ENCODE measurements at places on chromosomes 6 and 20.

DNA sequence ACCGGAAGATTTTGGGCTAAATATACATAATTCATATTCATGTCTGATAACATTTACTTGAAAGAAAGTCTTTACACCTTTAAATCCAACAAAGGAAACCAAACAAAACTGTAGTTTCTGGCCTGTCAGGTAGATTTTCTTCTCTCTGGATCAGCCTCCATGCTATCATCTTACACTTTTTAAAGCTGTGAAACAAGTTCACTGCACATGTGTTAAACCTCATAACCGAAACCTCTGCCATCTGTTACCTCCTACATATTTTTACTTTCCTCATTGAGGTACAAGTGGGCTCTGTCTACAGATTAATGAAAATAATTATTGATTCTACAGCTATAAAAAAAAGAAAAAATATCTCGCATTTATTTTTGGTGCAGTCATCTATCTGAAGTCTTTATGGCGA lies 149.9 kb downstream of the RALGAPA2 start:
- no peak for DNase-seq

- no peak for DNase-seq
These were observed 51.7 kb downstream of the VSTM2L start for GRCh38 chr20:37954626-37955025.

- no peak for DNase-seq
These were observed 127.0 kb upstream of the EDN1 start for GRCh38 chr6:12163149-12163548.

- no peak for DNase-seq
These were observed 541.2 kb upstream of the JARID2 start for GRCh38 chr6:14704383-14705271.

- peak; percentile 81 for DNase-seq
These were observed 13.9 kb upstream of the NAA20 start for GRCh38 chr20:20003031-20003954.

DNA sequence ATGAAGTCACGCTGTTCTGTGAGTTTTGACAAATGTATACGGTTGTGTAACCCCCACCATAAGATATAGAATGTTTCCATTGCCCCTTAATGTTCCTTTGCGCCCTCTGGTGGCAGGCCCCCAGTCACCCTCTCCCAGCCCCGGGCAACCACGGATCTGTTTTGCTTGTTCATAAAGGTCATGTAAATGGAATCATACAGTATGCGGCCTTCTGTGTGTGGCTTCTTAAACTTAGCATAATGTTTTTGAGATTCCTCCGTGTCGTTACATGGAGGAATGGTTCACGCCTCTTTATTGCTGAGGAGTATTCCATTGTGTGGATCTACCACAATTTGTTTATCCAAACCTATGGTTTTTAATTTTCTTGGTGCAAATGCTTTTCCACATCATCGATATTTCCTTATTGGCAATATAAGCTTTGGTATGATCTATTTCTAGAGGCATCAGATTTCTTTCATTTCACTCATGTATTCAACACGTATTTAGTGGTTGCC lies 28.4 kb downstream of the LYRM2 start:
- no peak for DNase-seq

- no peak for DNase-seq
These were observed 89.6 kb downstream of the MRAP2 start for GRCh38 chr6:84123186-84123585.

GRCh38 chr20:5786930-5787795 lies 37.0 kb downstream of the SHLD1 start:
- no peak for DNase-seq

DNA sequence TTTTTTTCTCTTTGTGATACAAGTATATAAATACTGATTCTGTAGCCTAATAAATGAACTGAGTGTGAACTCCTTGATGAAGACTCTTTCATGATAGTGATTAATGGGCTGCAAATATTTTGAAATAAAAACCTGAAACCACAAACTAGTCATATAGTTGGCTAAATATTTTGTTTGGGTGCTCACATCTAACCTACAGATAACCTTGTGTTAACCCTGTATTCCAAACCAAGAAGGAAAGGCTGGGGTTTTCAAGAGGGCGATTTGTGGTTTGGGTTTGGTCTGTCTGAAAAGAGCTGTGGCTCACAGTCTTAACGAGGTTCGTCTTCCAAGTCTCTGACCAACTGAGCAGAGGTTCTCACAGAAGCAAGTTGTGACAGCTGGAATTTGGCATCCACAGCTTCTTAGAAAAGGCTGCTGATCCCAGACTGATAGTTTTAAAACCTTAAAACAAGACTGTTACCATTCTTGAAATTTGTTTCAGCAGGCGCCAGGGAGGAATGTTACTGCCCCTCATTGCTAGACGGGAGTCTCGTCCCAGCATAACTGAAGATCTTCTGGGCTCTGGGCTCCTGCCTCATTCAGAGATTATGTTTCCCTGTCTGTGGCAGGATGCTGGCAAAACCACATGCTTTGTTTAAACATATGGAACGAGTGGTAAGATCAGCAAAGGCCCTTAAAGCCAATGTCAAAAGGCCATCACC lies 736.4 kb upstream of the MARCKS start:
- DNase-seq, result no peak

DNA sequence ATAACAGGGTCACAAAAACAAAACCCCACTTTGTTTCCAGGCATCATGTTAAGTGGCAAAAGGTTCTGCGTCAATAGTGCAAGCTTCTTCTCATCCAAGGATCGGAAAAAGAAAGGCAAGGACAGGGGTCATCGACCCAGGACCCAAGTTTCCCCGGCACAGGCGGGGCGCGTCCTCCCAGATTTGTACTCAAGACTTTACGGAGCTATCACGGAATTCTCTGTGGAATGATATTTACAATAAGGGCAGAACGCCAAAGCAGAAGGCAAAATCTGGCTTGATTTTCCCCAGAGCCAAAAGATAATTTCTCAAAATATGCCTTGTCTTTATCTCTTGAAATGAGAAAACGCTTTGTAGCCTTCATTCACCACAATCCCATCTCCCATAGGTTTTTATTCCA lies 25.5 kb downstream of the PDE10A start:
- no peak for DNase-seq

- DNase-seq, result peak; percentile 18
These were observed 192.0 kb upstream of the IMPG1 start for GRCh38 chr6:76264468-76264867.

- DNase-seq, result no peak
These were observed 93.9 kb upstream of the SLC35B3 start for GRCh38 chr6:8529250-8529649.

- DNase-seq, result no peak
These were observed 54.6 kb downstream of the STAU1 start for GRCh38 chr20:49133571-49133970.

DNA sequence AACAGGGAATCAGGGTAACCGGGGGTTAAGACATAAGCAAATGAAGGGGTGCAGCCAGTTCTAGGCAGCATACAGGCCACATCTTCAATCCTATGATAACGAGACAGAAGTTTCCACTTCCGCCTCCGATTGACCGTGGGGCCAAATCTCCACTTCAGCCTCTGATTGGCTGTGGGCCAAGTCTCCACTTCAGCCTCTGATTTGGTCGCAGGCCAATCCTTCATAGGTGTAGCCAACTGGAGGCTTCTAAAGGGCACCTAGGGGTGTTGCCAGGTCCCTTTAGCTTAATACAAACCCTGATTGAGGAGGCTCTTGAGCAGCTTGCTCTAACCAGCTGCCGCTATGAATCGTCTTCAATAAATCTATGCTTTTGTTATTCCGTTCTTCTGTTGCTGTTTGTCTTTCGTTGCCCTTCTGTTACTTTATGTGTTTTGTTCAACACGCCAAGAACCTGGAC lies 2.1 kb upstream of the ERGIC3 start:
- no peak for DNase-seq

DNA sequence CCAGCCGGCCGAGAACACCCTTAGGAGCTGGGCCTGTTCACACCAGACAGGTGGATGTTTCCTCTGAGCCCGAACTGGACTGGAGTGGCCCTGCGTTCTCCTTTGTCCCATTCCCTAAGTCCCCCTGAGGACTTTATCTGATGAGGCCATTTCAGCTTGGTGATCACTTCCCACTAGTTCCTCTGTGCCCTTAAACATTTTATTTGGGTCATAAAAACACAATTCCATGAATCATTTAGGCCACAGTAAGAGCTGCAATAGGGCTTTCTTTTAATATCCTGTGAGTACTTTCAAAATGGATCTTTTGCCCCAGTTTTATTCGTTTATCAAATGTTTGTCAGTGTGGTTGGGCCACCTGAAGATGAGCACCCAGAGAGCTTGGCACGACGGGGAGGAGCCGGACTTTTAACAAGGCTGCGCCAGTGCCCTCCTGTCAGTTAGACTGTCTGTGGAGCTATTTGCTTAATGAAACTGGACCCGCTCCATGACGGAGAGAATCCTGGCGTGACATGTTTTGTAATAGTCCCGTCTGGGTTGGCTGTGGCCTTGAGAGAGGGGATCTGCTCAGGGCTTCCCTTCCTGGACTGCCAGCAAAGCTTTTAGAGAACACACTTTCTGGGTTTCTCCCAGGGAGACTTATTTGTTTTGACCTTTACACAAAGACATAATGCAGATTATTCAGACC lies 53.5 kb downstream of the ZDHHC14 start:
- DNase-seq, result no peak

DNA sequence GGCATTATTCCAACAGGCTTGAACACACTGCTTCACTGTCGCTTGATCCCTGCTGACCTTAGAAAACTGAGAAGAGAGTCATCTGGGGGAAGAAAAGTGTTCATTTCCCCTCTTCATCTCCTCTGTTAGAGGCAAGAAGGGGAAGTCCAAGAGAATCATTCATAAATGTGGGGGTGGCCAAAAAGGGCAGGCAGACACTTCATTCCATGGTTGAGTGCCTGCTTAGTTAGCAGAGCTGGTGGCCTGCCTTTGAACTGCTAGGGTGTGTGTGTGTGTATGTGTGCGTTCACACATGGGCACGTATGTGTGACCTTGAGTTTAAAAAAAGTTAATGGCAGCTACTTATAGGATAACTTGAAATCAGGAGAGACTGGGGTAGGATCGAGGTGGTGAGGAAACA lies 39.4 kb upstream of the RFPL4B start:
- no peak for DNase-seq

DNA sequence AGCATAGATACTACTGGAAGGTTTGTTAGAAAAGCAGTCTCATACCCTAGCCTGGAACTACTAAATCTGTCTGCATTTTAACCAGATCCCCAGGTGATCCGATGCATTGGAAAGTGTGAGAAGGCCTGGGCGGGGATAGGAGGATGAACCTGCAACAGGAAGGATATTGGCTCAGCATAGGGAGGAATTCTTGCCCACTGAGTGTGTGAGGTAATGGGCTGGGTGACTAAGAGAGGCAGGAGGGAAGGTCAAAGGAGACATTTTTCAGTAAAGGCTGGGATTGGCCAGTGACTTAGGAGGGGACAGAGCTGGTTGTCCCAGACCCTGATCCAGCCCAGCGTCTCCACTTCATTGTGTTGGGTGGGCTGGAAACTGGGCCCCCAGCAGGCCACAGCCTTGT lies 191.0 kb upstream of the LRFN2 start:
- no peak for DNase-seq

DNA sequence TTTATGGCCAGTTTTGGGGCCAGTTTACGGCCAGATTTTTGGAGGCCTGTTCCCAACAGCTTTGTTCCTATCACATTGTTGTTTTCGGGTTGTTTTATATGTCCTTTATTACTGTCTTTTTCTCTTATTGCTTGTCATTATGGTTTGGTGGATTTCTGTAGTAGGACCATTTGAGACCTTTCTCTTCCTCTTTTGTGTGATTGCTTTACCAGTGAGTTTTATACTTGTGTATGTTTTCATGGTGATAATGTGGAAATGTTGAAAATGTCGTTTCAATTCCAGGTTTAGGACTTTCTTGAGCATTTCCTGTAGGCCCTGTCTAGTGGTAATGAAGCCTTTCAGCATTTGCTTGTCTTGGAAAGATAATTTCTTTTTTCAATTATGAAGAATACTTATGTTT lies 17.8 kb downstream of the HLA-B start:
- no peak for DNase-seq

Data from putamen (tissue), 1 donor.